Subcutaneous preadipocyte (primary cell): ENCODE measurements at places on chromosomes 2 and 18. TPM values are rescaled to one million over a fixed set of nuclear protein-coding genes. Genes with fewer than 3 reads are reported as not detected.

Gene AGPS
- total RNA-seq = 25.4 and 33.2 TPM in 2 replicates

Gene VIT
- total RNA-seq = 8.8 and 11.8 TPM in 2 replicates

Gene LCT
- total RNA-seq = 0.20 TPM in 1 of 2 replicates, not detected in the other

Gene DARS1
- total RNA-seq = 112 and 116 TPM in 2 replicates

Gene C2orf66
- total RNA-seq = under 0.01 TPM in 1 of 2 replicates, not detected in the other

Gene ITGB1BP1
- total RNA-seq = 38.1 and 49.2 TPM in 2 replicates

Gene NEU2
- not detected in 2 replicates for total RNA-seq

Gene MARCHF7
- total RNA-seq = 66.1 and 81.7 TPM in 2 replicates

Gene UXS1
- total RNA-seq = 20.2 and 28.0 TPM in 2 replicates

Gene GAREM2
- 0.78 and 1.5 TPM in 2 replicates for total RNA-seq
